ENCODE measurements at places on chromosomes 7 and 10. TPM values are rescaled to one million over a fixed set of nuclear protein-coding genes. Genes with fewer than 3 reads are reported as not detected.

Gene COL26A1
- 3.1 TPM for polyA plus RNA-seq

Gene VAX1
- 0.47 TPM for polyA plus RNA-seq

Gene OGDHL
- polyA plus RNA-seq = 6.4 TPM

Gene PON2
- 53.4 TPM for polyA plus RNA-seq

Gene PTN
- polyA plus RNA-seq = 55.8 TPM

GRCh38 chr10:124299696-124300095, 119.0 kb downstream of the OAT start:
- H3K4me1 ChIP-seq = no peaks in the 10 kb centered on the region
- H3K27ac ChIP-seq = no peak overlapping the region
- H3K4me3 ChIP-seq = no peak overlapping the region
- H3K27me3 ChIP-seq = no peaks in the 10 kb centered on the region
- no peaks in the 10 kb centered on the region for H3K36me3 ChIP-seq

DNA sequence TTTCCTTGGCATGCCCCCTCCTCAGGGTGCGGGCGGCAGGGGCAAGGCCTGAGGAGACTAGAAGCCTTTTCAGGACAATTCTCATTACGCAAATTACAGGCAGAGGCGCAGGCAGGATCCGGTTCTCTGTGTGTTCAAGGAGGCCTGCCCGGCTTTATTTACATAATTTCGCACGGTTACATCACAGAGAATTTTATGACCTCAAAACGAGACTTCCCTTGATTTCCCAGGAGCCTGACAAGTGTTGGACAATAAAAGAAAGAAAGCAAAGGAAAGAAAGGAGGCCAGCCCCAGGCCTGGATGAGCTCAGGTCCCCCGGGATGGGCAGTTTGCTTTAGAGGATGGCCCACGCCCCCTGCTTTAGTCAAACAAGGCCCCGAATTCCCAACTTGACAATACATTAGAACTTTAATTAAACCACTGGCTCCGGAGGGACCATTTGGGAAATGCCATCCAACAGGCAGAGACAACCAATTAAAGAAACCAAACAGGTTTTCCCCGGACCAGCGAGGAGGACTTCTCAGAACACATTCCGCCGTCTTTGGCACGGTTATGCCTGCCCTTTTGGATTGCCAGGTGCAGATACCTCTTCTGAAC, 2.9 kb downstream of the MNX1 start:
- no peaks in the 10 kb centered on the region for H3K36me3 ChIP-seq
- peaks cover 12% of the 10 kb centered on the region for H3K4me1 ChIP-seq
- no peak for DNase-seq
- no peaks in the 10 kb centered on the region for H3K27me3 ChIP-seq

- DNase-seq = no peak
- no peaks in the 10 kb centered on the region for H3K36me3 ChIP-seq
- no peak overlapping the region for H3K4me3 ChIP-seq
- H3K4me1 ChIP-seq = peaks cover 11% of the 10 kb centered on the region
Measured at GRCh38 chr7:98779800-98780587, 89.8 kb downstream of the TMEM130 start.

- no peak for DNase-seq
- H3K27me3 ChIP-seq = no peaks in the 10 kb centered on the region
- H3K4me3 ChIP-seq = no peak overlapping the region
- peaks cover 8% of the 10 kb centered on the region for H3K4me1 ChIP-seq
Measured at GRCh38 chr7:141456298-141456697, 94.9 kb upstream of the AGK start.

DNA sequence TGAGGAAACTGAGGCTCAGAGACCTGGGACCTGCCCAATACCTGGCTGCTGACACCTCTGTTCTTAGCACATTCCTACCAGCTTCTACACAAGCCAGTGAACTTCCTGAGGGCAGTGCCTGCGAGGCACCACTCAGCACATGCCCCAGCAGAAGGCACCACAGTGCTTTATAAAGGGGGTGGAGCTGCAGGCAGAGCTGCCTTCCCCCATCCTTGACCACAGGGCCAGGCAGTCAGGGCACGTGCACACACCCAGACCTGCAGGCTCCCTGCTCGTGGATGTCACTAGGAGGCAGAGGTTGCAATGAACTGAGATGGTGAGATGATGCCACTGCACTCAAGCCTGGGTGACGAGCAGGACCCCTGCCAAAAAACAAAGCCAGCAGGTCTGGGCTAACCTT, 39.2 kb upstream of the TUBB8 start:
- no peaks in the 10 kb centered on the region for H3K27me3 ChIP-seq
- no peaks in the 10 kb centered on the region for H3K4me1 ChIP-seq
- no peak overlapping the region for H3K4me3 ChIP-seq
- no peaks in the 10 kb centered on the region for H3K36me3 ChIP-seq

GRCh38 chr7:13577566-13578145, 411.8 kb downstream of the ETV1 start:
- no peak overlapping the region for H3K4me3 ChIP-seq
- H3K36me3 ChIP-seq = no peaks in the 10 kb centered on the region
- no peaks in the 10 kb centered on the region for H3K27me3 ChIP-seq
- DNase-seq = no peak
- no peaks in the 10 kb centered on the region for H3K4me1 ChIP-seq

DNA sequence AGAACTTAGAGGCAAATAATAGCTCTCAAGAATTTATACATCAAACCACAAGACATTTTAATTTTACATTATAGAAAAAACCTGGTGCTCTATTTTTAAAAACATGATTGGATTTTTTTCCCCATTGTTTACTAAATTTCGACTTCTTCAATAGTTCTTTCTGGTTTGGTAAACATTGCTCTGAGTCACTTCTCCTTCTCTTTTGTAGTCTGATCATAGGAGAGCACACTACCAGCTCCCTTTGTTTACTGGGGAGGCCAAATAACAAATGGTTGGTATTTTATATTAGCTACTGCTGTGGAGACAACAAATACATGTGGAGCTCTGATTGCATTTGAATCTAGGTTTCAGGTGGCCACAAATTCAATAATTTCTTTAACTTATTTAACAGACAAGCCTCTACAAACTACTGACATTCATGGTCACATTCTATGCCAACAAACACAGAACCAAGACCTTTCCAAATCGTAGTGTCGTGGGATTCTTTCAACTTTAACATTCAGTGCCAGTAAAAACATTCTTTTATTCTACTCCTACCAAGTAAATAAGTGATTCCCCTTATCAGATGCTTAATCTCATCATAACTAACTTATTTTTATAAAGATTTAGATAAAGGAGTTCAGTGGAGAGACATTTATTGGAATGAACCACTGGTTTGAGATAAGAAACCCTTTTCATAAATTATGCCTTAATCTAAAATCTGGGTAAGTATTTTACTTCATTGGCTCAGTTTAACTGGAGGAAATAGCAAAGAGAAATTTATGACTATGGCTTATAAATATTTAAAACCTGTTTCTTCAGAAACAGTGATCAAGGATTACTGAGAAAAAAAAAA, 17.7 kb upstream of the FXYD4 start:
- H3K36me3 ChIP-seq = no peaks in the 10 kb centered on the region
- no peaks in the 10 kb centered on the region for H3K27me3 ChIP-seq
- no peak for DNase-seq
- H3K4me1 ChIP-seq = no peaks in the 10 kb centered on the region
- no peak overlapping the region for H3K27ac ChIP-seq

DNA sequence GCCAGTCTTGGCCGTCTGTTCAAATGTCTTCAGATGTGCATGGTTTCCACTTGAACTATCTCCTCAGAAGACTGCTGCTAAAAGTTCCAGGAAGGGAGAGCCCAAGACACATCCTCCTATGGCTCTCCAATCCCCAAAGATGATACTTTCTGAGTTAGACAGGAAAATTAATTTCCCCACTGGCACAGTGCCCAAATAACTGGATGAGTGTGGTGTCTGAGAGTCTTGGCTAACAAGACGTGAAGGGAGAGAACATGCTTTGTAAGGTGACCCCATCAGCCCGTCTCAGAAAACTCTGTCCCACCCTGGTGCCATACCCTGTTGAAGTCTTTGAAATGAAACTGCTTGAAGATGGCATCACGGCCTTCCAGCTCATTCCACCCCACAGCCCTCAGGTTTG, 2.9 kb downstream of the PCBD1 start:
- H3K27me3 ChIP-seq = no peaks in the 10 kb centered on the region
- DNase-seq = no peak
- H3K4me1 ChIP-seq = peaks cover 8% of the 10 kb centered on the region
- H3K27ac ChIP-seq = no peak overlapping the region
- H3K4me3 ChIP-seq = no peak overlapping the region

DNA sequence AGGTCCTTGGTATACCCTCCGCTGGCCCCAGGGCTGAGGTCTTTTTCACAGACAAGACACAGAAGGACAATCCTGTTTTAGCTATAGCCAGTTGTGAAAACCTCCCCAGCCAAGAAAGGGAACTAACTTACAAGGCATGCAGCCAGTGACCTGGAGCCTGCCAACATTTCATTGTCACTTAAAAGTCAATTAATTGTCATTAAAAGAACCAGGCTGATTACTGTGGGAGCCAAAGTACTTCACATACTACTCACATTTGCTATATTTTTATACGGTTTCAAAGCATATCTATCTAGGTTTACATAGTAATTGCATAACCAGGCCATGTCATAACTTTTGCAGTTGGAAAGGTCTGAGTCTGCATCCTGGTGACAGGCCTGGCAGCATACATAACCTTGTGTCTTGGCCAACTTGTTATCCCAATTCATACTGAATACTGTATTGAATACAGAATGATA, 31.1 kb downstream of the NRBF2 start:
- no peak overlapping the region for H3K27ac ChIP-seq
- no peaks in the 10 kb centered on the region for H3K27me3 ChIP-seq
- DNase-seq = no peak
- no peak overlapping the region for H3K4me3 ChIP-seq
- no peaks in the 10 kb centered on the region for H3K36me3 ChIP-seq

DNA sequence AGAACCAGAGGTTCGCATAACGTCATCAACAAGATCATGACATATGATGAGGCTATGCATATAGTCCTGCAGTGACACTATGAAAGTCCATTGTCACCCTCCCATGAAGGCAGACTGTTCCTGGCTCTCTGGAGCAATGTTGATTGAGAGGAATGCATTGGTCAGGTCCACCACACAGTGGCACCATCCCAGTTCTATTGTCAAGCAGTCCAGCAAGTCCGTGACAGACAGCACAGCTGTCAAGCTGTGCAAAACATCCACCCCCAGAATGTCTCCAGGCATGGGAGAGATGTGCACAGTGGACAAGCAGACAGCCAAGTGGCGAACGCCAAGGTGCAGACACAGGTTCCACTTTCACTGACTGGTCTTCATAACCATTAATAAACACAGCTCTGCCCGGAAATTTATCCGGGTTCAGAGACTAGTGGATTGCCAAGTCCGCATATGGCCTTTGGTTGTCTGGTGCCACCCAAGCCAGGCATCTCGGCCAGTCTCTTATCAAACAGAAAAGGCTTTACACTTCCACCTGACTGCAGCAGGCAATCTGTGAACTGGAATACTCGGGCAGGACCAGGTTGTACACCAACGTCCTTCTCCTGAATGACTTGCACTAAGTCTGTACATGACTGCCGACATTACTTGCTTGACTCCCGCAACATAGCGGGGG, 7.2 kb downstream of the RNF133 start:
- no peak overlapping the region for H3K27ac ChIP-seq
- no peak overlapping the region for H3K4me3 ChIP-seq
- no peaks in the 10 kb centered on the region for H3K36me3 ChIP-seq
- H3K27me3 ChIP-seq = no peaks in the 10 kb centered on the region
- DNase-seq = no peak

DNA sequence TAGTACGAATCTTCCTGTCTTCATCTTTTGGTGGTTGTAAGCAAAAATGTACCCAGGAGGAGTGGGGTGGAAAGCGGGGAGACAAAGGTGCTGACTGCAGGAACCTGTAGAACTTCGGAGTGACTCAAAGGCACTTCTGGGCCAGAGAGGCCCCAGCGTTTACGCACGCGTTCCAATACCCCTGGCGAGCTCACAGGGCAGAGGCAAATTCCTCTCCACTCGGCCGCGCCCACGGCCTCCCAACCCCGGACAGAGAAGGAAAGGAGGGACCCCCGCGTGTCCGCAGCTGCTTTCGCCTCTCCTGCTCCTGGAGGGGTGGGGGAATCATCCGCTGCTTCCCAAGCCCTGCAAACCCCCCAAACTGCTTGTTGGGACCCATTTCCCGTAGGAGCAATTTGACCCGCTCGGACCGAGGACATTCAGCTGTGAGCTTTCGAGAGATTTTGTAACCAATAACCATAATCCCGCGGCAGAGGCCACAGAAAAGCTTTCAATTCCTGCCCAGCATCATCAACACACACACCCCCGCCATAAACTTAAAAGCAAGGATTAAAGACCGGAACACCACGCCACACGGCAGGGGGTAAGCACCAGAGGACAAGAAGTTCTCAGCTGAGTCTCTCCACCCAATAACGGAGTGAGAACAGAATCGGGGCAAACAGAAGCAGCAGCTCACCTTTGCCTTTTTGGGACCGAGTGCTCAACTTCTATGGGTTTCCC, 2.3 kb downstream of the IGF2BP3 start:
- DNase-seq = no peak
- H3K27me3 ChIP-seq = no peaks in the 10 kb centered on the region
- no peak overlapping the region for H3K27ac ChIP-seq
- peaks cover 3% of the 10 kb centered on the region for H3K4me1 ChIP-seq

GRCh38 chr7:147859033-147859432, 731.5 kb upstream of the C7orf33 start:
- DNase-seq = no peak
- no peaks in the 10 kb centered on the region for H3K4me1 ChIP-seq
- no peaks in the 10 kb centered on the region for H3K36me3 ChIP-seq

GRCh38 chr10:2329082-2329481, 591.8 kb upstream of the ADARB2 start:
- H3K27ac ChIP-seq = no peak overlapping the region
- H3K4me1 ChIP-seq = no peaks in the 10 kb centered on the region
- DNase-seq = no peak
- H3K4me3 ChIP-seq = no peak overlapping the region
- H3K27me3 ChIP-seq = no peaks in the 10 kb centered on the region

DNA sequence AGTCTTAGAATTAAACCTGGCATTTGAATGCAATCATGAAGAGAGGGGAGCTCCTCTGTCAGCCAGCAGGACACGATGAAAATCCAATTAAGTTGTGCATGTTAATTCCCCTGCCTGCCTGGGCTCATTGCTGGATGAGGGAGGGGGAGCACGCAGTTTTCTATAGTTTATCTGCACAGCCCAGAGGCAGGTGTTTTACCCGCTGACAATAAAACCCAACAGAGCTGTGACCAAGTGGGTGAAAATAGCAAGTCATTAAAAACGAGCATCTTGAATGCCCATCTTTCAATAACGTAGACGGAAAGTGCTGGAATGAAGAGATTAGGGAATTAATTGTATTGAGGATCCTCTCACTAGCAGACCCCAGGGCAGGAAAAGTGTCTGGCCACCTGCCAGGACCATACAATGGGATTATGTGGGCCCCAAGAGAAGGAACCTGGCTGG, 100.1 kb upstream of the FAM20C start:
- no peak overlapping the region for H3K4me3 ChIP-seq
- H3K27ac ChIP-seq = no peak overlapping the region
- H3K36me3 ChIP-seq = no peaks in the 10 kb centered on the region
- H3K27me3 ChIP-seq = no peaks in the 10 kb centered on the region

DNA sequence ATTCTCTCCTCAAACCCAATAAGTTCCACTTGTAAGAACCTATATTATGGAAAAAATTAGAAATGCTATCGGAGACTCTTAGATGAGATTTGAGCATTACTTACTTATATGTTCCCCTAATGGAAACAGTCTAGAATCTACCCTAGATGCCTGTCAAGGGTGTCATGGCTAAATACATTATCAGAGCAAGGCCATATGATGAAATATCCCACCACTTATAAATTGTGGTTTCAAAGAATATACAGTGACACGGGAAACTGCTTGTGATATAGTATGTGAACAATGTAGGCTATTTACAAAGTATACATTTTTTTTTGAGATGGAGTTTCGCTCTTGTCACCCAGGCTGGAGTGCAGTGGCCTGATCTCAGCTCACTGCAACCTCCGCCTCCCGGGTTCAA, 46.3 kb upstream of the CTBP2 start:
- no peaks in the 10 kb centered on the region for H3K36me3 ChIP-seq
- H3K4me3 ChIP-seq = no peak overlapping the region
- H3K27me3 ChIP-seq = no peaks in the 10 kb centered on the region
